ENCODE measurements at places on chromosomes 3 and 15.
A peak's percentile ranks its signal among the peaks of the same experiment; 100 is the strongest.

DNA sequence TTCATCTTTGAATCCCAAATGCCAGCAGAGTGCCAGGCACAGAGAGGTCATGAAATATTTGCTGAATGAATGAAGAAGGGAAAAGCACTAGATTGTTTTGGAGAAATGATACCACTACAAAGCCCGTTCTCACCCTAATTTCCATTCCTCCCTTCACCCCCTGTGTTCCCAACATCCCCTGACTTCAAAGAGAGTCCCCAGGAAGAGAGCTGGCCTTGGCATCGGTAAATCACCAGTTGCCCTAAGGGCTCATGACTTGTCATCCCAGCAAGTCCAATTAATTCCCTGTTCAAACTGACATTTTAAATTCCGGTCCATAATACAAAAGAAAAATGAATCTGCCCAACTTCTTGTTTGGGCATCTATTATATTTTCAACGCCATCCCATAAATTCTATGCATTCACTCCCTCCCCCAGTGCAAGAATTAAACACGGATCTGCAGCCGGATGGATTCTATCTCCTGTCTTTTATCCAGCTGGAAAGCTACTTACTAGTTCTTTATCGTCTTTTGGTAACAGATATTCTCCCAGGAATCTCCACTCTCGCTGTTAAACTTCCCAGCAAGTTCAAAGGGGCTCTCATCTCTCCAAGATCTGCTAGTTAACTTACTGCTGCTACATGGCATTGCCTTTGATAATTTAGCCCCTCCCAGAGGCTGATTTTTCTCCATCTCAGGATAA is 63.9 kb upstream of the TSC22D2 start:
- DNase-seq, result no peak

DNA sequence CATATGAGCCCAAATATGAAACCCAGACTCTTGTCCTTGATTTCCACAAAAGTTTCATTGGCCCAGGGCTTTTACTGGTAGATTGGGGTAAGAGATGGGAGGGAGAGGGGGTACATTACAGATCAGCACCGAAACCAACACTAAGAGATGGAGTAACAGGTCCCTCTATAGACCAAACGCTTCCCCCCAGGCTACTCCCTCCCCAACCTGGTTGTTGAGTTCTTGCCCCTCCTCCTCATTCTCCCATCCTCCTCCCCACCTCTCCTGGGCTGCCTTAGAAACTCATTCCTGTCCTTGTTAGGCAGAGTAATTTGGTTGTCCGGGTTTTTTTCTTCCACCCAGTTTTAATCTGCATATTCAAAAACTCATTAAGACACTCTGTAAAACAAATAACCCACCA is 74.1 kb downstream of the MESD start:
- DNase-seq, result no peak

- no peak for DNase-seq
Measured at GRCh38 chr3:8663177-8664061, 18.8 kb upstream of the SSUH2 start.

- no peak for DNase-seq
Measured at GRCh38 chr3:175224051-175224450, 364.9 kb downstream of the NAALADL2 start.

- DNase-seq, result no peak
Measured at GRCh38 chr3:14391033-14391432, 11.4 kb upstream of the SLC6A6 start.

- DNase-seq, result no peak
Measured at GRCh38 chr15:99118801-99119546, 14.1 kb downstream of the SYNM start.

DNA sequence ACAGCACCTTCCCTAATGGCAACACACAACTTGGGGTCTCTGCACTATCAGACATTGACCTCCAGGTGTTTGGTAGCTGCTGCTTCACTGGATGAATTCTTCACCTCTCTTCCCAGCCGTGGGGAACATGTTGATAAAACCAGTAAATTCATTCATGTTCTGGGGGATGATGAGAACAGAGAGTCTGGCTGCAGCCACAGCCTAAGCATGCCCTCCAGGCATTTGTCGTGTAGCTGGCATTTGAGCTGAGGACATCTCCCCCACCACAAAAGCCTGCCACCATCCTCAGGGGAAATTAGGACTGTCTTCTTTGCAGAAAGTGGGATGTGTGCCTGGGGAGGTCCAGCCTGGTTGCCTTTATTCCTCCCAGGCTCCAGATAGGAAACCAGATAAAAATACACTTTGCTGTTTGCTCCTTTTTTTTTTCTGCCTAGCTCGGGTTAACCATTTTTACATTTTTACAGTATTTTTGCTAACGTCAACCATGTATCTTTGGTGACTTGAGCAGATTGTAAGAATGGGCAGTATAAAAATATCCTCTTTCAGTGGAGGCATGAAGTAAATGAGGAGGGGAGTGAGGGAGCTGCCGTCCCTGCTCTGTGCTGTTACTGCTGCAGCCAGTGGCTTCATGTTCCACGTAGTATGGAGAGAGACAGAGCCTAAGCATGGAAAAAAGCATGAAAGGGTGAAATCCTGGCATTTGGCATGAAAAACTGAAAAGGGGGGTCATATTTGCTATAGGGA is 444.0 kb downstream of the EPHB1 start:
- DNase-seq, result no peak

DNA sequence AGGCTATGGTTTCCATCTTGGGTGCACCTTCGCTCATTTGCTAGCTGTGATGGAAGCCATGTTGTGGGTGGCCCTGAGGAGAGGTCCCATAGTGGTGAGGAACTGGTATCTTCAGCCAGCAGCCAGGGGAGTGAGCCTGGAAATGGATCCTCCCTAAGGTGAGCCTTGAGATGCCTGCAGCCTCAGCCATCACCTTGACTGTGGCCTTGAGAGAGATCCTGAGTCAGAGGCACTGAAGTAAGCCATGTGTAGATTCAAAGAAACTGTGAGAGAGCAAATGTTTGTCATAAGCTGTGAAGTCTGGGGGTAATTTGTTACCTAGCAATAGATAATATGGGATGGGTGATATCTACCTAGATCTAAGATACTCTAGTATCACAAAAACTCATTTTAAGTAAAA is 105.3 kb downstream of the SNRK start:
- DNase-seq, result no peak

DNA sequence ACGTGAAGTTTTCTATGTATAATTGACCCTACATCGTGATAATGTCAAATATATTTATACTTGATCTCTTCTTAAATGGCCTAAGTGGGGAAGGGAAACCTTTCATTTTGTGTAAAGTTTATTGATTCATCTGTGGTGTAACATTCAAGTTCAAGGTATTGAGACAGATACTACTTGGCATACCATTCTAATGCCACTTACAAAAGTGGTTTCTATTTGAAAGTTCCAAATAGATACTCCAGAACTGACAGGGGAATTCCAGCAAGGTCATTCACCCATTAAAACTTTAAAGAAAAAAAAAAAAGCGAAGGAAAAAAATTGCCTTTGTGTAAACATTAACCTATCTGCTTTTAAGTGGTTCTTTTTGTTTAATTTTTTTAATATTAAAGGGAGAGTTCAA is 45.3 kb upstream of the MAP3K13 start:
- no peak for DNase-seq

DNA sequence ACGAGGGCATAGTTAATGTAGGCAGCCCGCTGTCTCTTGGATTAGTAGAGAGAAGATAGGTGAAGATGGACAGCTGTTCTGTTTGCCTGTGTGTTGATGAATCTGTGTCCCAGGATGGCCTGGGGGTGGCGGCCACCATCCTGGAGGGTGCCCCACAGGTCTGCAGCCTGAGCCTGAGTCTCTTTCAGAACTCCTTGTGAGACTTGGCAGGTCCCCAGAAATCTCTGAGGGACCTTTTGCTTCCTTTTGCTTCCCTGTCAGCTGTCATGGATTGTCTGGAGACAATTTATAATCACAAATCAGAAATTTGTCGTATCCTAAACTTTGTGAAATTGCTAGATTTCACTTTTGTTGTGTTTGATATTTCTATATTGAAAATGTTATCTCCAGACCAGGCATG is 17.4 kb downstream of the FAN1 start:
- DNase-seq, result no peak

DNA sequence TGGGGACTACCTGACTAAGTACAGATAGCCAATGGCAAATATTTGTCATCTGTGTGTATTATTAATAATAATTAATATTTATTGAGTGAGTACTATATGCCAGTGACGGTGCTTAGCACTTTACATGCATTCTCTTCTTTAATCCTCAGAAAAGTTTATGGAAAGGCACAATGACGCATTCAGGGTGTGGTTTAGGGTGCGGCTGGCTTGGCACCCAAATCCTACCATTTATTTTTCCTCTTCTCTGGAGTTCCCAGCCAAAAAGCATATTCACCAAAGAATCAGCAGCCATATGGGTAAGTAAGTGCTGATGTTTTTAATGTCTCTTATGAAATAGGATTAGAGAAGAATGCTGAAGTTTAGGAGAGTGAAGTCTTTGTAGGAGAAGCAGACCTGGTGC is 140.4 kb upstream of the TP63 start:
- DNase-seq, result no peak

DNA sequence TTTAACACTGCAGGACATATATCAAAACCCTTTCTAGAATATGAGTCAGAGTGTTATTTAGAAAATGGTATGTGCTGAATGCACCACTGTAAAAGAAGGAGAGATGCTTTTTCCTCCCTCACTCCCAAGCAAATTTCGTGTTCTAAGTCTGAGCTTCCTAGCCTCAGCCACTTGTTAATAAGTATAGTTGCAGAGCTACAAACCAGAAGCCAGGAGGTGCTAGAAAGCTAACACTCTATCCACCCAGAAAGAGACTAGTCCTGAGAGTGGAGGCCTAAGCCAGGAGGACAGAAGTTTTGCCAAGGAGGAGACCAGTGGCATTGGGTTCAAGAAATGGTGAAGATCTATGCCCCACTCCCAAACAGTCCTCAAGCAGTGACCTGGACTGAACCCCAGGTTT is 40.5 kb upstream of the GYG1 start:
- DNase-seq, result no peak

DNA sequence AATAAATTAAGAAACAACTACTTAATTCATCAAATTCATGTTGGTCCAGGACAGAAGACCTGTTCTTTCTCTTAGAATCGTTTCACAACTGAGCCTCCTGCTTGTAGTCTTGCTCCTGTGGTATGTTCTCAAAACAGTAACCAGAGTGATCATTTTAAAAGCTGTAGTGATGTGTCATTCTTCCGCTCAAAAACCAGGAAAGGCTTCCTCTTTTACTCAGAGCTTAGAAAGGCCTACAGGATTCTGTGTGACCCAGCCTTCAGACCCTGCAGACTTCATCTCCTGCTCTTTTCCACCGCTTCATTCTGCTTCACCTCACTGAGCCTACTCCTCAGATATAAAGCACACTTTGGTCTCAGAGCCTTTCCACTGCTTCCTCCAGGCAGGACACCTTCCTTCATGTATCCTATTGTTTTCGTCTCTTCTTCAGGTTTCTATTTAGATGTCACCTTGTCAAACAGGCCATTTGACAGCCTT is 22.7 kb downstream of the ST6GAL1 start:
- DNase-seq, result no peak

GRCh38 chr3:10344147-10344943 is 23.4 kb upstream of the SEC13 start:
- DNase-seq, result peak; percentile 53

DNA sequence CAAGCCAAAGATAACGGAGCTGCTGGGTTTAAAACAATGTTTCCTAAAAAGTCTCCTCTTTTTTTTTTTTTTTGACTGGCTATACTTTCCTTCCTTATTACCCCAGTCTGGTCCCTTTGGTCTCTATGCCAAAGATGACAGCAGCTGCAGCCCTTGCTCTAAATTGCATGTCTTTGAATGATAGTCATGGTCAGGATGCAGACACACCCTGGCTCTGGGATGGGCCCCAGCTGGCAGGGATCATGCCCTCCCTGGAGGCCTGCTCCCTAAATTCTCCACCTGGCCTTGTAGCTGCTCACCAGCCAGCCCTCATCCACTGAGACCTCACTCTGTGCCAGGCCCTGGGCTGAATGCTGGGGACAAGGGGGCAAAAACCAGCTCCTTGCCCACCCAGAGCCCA is 95.8 kb downstream of the MESD start:
- no peak for DNase-seq

- DNase-seq, result peak; percentile 56
Measured at GRCh38 chr15:60548101-60548500, 69.2 kb upstream of the ICE2 start.

GRCh38 chr15:69805248-69805953 is 292.3 kb downstream of the TLE3 start:
- no peak for DNase-seq

DNA sequence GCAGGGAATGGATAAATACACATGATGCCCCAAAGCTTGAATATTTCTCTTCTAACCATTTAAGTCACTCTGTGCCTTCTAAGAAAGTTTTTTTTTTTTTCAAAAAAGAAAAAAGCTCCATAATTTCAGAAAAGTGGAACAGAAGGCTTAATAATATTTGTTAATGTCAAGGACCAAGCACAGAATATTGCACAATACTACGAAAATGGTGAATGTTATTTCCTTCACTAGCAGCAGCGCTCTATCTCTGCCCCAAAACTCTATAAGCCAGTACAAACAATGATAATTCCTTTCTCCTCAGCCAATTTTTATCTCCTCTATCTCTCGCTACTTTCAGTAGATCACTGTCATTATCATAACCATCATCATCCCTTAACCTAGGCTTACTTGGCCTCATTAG is 72.7 kb downstream of the FEZF2 start:
- DNase-seq, result no peak

DNA sequence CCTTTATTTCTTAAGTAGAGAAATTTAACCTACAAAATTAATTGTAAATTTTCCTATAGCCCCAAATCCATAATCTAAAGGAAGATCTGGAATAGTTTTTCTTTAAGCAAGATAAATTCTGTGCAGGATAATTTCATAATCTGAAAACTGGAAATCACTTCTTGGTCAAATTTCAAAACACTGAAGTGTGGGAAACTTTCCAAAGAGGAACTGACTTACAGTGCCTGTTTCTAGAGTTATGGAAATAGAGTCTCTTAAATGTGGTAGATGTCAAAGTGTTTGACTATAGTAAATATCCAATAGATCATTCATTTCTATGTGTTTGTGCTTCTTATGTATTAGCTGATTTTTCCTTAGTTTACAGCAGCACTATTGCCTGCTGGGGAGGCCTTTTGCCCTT is 1.6 kb upstream of the P2RY13 start:
- DNase-seq, result no peak

DNA sequence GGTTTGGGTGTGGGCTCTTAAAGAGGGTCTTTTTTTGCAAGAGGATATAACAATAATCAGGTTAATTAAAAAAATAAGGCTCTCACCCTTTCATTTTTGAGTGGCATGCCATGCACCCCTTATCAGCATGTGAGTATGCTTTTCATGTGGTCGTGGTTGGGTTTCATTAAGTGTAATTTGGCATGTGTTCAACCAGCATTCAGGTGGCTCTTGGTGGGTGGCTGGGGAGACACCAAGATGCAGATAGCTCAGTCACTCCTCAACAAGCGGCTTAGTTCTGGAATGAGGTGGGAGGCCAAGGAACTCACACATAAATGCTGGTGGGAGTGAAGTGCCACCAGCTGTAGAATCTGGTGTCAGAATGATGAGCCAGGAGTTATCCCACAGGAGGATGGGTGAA is 66.8 kb downstream of the FLNB start:
- peak; percentile 33 for DNase-seq

DNA sequence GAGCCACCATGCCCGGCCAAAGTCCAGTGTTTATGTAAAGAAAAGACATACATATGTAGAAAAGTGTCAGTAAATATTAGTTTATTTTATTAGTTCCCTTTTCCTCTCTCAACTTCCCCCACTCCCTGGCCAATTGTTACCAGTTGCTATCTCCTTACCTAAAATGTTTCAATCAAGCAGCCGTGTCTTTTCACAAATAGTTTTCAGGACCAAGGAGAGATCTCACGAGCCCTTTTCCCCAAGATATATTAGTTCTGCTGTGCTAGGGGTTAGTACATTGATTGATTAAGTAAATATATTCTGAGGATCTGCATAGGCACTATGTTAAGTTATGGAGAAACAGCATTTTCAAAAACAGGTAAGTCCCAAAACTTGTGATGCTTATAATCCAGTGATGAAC is 87.4 kb downstream of the ZIC4 start:
- DNase-seq, result no peak

All from naive thymus-derived CD4-positive, alpha-beta T cell (primary cell).